RPMI7951 (cell line): ENCODE measurements at places on chromosomes 7 and 10. TPM values are rescaled to one million over a fixed set of nuclear protein-coding genes. Genes with fewer than 3 reads are reported as not detected.

DNA sequence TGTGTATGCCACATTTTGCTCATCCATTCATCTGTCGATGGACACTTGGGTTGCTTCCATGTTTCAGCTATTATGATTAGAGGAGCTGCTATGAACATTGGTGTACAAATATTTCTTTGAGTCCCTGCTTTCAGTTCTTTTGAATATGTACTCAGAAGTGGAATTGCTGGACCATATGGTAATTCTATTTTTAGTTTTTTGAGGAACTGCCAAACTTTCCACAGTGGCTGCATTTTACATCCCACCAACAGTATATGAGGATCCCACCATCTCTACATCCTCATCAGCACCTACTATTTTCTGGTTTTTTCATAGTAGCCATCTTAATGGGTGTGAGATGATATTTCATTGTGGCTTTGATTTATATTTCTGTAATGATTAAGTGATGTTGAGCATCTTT is 44.7 kb upstream of the ZMIZ2 start:
- DNase-seq, result no peak

- DNase-seq, result no peak
Observed at GRCh38 chr10:22932626-22933370, 4.9 kb downstream of the ARMC3 start.

Gene CACNB2
- total RNA-seq, result not detected in 2 replicates

Gene HMX3
- total RNA-seq, result not detected in 2 replicates

Gene GRM3
- not detected in 2 replicates for total RNA-seq

Gene SEMA3A
- 4.0 and 4.3 TPM in 2 replicates for total RNA-seq

Gene AKR1C2
- total RNA-seq, result 17.9 and 24.8 TPM in 2 replicates
